ENCODE measurements at places on chromosomes 5 and 9.
A peak's percentile ranks its signal among the peaks of the same experiment; 100 is the strongest.

GRCh38 chr9:123349691-123350480, 6.1 kb upstream of the CRB2 start:
- DNase-seq, result peak; percentile 83

- no peak for DNase-seq
Observed at GRCh38 chr9:3262826-3263529, 262.8 kb downstream of the RFX3 start.

GRCh38 chr9:105281926-105282325, 37.5 kb downstream of the SLC44A1 start:
- no peak for DNase-seq

DNA sequence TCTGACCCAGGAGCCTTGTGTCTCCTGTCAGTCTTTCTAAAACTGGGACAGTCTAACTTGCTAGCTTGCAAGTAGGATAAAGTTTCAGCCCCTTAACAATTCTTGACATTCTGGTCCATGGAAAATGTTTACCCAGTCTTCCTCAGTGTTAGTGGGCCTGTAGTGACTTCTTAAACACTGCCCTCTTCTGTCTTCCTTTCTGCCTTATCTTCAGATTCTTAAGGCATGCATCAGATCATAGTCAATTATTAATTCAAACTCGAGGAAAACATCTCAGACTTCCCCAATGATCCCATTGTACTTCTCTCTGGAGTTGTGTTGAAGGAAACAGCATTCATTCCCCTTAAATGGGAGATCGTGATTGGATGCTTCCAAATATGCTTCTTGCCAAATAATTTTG, 1199.8 kb downstream of the DTWD2 start:
- peak; percentile 14 for DNase-seq

- peak; percentile 44 for DNase-seq
Observed at GRCh38 chr5:52767217-52767743, 20.4 kb upstream of the ITGA1 start.

DNA sequence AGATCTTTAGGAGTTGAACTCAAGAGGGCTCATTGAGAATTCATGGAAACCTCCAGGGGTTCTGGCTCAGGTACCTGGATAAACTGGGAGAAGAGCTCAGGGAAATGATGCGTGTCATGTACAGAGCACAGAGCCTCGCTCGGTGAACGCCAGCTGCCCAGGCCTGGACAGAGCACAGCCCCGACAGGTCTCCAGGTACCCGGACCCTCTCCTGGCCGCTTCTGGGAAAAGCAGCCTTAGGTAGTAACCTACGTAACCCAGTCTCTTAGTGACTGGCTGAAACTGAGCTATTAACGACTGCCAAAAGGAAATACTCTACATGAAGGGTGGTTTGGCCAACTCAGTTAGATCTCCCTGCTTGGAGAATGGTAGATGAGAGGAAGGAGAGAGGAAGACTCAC, 157.4 kb downstream of the TTLL11 start:
- DNase-seq, result no peak

Data from adipocyte (in vitro differentiated cells).